GM12864 (cell line): ENCODE measurements at places on chromosomes 7 and 10.

GRCh38 chr7:157220916-157221569 is 82.3 kb downstream of the UBE3C start:
- DNase-seq: no peak

DNA sequence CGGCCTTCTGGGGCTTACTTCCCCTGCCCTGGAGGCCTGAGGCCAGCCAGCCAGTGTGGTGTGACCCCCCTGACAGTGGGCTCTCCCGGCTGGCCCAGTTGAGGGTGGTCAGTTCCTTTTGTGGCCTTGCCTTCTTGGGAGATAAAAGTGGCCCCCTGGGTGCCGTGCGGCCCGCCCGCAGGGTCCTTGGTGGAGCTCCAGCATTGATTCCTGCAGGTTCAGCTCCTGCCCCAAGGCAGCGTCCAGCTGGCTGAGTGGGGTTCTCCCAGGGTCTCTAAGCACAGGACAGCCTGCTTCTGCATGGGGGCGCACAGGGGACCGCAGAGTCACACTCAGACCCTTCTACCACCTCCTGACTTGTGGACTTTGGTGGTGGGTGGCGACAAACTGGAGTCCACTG is 62.1 kb downstream of the CUX1 start:
- no peak for DNase-seq

DNA sequence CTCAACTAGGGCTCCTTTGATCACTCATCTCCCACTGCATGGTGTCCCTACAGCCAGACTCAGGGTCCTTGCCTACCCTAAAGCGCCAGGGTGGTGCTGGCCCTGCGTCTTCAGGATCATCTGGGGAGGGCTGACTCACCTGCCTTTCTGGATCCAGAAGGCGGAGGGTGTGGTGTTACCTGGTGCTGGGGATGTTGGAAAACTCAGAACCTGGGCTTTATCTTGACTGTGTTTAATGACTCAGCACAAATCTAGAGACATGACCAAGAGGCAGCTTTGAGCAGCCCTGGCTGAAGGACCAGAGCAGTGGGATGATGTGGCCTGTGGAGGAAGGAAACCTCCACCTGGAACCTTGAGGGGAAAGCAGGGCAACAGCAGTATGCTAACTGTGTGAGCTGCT is 96.5 kb downstream of the GRK5 start:
- DNase-seq: no peak

- no peak for DNase-seq
Observed at GRCh38 chr7:31775556-31775955, 88.5 kb downstream of the PPP1R17 start.
